ENCODE measurements at places on chromosomes 11 and 22.

- DNase-seq, result no peak
Observed at GRCh38 chr11:75874684-75875341, 59.8 kb downstream of the UVRAG start.

- DNase-seq, result no peak
Observed at GRCh38 chr11:63897459-63898146, 19.4 kb downstream of the RCOR2 start.

GRCh38 chr22:41367039-41367679 lies 14.6 kb upstream of the TEF start:
- DNase-seq, result peak; percentile 7

DNA sequence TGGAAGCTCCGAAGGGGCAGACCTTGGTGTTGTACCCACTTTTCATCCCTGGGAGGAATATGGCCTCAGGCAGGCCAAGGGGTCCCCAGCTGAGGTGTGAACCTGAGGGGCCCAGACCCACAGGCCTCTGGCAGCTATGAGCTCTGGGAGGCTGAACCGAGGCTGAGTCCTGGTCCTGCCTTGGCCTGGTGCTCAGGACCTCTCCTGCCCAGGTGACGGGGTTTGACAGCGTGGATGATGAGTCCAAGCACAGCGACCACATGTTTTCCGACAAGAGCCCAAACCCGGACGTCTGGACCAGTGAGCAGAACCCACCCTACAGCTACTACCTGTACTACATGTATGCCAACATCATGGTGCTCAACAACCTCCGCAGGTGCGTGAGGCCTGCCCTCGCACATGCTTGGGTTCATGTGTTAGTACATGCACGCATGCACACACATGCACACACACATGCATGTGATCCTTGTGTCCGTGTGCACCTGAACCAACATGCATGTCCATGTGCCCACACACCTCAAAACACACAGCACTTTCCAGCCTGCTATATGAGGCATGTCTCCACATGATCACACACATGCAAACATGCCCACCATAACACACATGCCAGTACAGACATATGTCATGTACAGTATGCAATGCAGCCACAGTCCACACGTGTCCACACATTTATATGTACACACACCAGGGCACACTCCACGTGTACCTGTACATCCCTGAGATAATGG lies 40.9 kb downstream of the RNF141 start:
- DNase-seq, result no peak

DNA sequence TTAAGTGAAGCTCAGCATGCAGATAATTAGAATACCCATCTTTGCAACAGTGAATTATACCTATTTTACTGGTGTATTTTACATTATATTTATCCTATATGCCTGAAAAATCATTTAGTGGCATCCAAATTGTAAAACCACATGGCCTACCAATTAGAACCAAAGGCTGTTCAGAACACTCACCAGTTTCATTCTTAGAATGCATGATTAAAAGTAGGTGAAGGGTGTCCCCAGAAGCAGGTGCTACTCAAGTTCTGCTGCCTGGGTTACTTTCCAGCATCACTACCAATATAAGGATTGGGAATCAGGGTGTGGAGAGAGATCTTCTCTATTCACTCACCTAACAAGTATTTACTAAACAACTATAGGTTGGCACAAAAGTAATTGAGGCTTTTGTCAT lies 103.3 kb downstream of the SGSM3 start:
- DNase-seq, result no peak

- DNase-seq, result no peak
Observed at GRCh38 chr22:49775867-49776511, 51.7 kb downstream of the BRD1 start.
